T-helper 9 cell (primary cell): ENCODE measurements at places on chromosomes 11 and 22.

GRCh38 chr11:46277313-46277621, 195 bp upstream of the CREB3L1 start:
- no peak for DNase-seq

DNA sequence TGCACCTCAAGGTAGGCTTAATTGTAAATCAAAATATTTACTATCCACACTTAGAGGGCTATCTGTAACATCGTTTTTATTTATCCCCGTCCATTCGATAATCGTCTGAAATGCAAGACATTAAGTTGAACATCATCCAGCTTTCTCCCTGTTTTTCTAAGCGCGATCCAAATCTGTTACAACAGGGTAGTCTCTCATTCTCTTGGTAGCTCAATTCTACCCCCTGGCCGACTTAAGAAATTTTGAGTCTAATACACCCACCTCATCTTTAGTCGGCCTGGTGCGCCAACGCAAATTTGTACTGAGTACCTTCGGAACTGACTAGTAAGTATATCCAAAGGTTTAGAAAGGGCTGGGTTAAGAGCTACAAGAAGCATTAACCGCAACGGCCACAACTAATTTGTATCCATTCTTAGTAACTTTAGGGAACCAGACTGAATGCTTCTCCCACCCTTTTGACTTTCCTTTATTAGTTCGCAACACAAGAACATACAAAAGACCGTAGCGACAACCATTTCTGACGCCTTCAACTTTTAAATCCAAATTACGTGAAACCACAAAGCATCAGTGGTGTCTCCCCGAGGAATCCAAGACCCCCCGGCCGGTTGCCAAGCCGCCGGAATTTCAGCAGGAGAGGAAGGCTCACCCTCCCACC, 1.0 kb upstream of the ZNF143 start:
- no peak for DNase-seq

DNA sequence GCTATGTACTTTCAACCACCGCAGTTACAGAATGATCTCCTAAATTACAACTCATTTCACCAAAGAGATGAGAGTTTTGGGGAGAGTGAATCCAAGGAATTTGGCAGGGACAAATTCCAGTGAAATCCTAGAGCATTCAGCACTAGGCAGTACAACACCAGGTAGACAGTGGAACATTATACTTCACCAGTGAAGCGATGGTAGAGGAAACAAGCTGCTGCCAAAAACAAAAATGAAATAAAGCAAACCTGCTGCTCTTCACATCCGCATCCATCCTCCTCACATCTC, 16.9 kb downstream of the SMCO4 start:
- DNase-seq = no peak

GRCh38 chr11:120703358-120704152, 192.0 kb downstream of the GRIK4 start:
- DNase-seq = no peak

- DNase-seq = no peak
Observed at GRCh38 chr11:16184588-16184987, 171.8 kb downstream of the SOX6 start.
